ENCODE measurements at places on chromosomes 7 and 10.

DNA sequence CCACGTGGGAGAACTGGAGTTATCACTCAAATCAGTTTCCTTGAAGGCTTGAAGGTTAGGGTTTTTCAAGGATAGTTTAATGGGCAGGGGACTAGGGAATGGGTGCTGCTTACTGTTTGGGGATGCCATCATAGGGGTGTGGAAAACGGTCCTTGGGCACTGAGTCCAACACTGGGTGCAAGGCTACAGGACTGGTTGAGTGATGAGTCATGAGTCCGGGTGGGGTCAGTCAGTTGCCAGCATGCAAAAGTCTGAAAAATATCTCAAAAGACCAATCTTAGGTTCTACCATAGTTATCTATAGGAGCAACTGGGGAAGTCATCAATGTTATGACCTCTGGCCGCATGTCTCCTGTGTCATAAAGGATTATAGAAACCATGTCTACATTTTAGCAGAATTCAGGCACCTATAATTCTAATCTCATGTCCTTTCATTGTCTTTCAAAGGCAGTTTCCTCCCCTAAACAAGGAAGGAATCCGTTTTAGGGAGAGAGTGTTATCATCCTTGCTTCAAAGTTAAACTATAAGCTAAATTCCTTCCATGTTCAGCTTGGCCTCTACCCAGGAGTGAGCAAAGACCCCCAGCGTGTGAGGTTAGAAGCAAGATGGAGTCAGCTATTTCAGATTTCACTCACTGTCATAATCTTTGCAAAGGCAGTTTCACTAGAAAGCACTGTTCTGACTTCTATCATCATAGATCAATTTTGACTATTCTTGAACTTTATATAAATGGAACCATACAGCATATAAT lies 94.5 kb downstream of the COL26A1 start:
- no peak for DNase-seq

- DNase-seq = no peak
Observed at GRCh38 chr7:156166692-156167416, 354.6 kb upstream of the SHH start.

DNA sequence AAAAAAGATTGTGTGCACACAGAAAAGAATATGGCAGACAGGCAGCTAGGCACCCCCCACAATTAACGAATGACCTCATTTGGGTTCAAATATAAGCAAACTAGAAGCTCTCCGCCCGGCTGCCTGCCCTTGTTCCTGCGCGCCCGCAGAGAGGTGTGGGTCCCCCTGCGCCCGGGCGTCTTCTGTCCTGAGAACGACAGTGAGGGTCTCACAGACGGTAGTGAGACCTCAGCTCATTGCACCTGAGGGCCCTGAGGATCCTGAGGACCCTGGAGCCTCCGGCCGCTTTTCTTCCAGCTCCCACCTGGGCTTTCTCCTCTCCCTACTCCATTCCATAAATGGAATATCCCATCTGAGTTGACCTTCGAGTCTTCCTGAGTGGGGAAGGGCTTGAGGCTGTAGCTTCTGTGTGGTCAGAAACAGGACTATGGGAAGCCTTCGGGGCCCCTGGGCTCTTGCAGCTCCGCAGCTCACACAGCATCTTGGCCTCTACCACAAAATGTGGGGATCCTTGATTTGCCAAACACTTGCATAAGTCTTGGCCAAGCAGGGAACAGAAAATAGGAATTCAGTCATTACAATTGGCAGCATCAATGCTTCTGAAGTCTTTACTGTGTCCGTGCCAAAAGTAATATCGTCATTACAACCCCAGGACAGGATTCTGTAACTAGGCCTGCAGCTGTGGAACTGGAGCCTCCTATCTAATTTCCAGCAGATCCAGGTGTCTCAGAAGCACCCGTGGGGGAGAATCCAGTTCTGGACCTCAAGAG lies 43.8 kb downstream of the JAKMIP3 start:
- DNase-seq = no peak

GRCh38 chr7:69193061-69193460 lies 405.2 kb upstream of the AUTS2 start:
- DNase-seq = no peak

- no peak for DNase-seq
Observed at GRCh38 chr10:125708971-125709503, 10.5 kb upstream of the EDRF1 start.

- no peak for DNase-seq
Observed at GRCh38 chr7:1673581-1674118, 3.6 kb downstream of the ELFN1 start.
